Thymus (tissue), 14 donors: ENCODE measurements at places on chromosomes 7 and 10.
A peak's percentile ranks its signal among the peaks of the same experiment; 100 is the strongest.

DNA sequence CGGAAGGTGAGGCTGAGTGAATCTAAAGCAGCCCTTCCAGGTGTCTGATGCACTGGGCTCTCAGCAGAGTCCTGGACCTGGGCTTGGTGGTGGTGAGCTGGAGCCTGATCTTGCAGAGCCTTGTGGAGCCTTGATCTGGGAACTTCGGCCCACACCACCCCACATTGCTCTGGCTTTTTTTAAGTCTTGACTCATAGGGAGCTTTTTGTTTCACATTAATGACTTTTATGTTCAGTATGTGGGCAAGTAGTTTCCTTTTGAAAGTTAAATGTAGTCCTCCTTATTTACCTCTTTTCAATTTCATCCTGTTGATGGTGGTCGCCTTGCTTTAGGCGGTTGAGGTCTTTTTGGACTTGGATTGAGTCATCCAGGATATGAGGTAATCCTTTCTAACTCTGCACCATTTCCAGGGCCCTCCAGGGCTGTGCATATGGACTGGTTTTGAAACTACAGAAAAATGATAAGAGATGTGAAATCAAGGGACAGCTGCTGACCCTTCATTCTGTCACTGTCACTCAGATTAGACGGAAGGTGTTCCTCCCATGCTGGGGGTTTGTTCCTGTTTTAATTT is 2.9 kb upstream of the NRAP start:
- no peaks in the 10 kb centered on the region for H3K36me3 ChIP-seq
- H3K4me3 ChIP-seq, result no peak overlapping the region
- H3K27me3 ChIP-seq, result peaks cover 4% of the 10 kb centered on the region
- DNase-seq, result no peak
- H3K27ac ChIP-seq, result no peak overlapping the region

DNA sequence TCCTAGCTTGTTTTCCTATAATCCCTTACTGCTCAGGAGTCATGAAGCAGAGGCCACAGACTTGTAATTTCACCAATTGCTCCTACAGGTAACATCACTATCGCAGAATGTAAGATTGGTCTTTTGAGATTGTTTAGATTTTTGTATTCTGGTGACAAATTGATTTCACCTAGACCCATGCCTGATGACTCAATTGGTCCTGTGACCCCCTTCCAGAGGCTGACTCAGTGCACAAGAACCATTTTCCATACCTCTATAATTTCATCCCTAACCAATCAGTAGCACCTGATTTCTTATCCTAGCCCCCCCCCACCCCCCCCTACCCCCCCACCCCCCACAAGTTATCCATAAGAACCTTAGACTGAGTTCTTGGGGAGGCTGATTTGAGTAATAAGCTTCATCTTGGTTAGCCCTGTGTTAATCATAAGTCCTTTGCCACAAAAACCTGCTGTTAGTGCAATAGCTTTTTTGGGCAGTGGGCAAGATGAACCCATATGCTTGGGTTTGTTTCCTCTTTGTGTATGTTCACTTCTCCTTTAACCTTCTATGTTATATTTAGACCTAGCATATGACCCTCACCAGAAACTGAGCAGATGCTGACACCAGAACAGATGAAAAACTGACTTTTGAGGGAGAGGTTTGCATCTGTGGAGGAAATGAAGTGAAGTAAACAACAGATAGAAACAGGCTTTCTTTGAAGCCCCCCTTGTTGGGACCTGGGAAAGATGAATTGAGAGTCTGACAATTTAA is 187.1 kb downstream of the KIF20B start:
- no peak overlapping the region for H3K4me3 ChIP-seq
- peak overlapping the region; percentile 88 for H3K27ac ChIP-seq
- no peaks in the 10 kb centered on the region for H3K27me3 ChIP-seq
- H3K4me1 ChIP-seq, result peaks cover 26% of the 10 kb centered on the region
- H3K36me3 ChIP-seq, result no peaks in the 10 kb centered on the region

GRCh38 chr7:56092789-56093531 is at the start of gene PHKG1:
Gene PHKG1 (minus strand): TSS chr7:56092952. CDS start chr7:56088941, 4,011 bp downstream.
- no peaks in the 10 kb centered on the region for H3K36me3 ChIP-seq
- no peak within 1 kb of the TSS for H3K4me3 ChIP-seq
- H3K27ac ChIP-seq, result no peak within 1 kb of the TSS
- H3K27me3 ChIP-seq, result no peaks in the 10 kb centered on the region

DNA sequence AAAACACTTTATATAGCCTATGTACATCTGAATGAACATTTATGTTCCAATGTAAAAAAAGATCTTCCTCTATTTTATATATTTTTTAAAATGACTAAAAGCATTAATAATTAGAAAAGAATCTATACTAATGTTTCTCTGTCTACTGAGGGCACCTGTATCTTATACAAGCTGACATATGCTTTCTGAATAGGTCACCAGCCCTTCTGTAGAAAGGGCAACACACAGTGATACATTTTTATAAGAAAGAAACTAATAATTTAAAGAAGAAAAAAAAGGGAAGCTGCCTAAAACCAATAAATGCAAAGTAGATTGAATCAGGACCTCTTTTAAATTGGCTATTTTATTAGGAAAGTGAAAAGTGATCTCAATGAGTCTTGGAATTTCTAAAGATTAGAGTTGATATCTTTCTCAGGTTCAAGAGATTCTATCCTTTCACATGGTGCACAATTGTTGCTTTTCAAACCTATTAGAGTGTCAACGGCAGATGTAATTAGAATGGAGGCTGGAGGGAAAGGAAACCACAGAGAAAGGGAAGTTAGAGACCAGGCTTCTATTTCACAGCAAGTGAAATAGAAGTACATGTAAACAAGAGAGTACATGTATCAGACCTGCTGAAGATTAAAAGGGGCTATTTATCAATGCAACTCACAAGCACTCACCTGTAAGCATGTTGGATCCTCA is 6.3 kb downstream of the MTPN start:
- no peak overlapping the region for H3K4me3 ChIP-seq
- H3K27me3 ChIP-seq, result no peaks in the 10 kb centered on the region
- H3K4me1 ChIP-seq, result peaks cover 9% of the 10 kb centered on the region
- H3K36me3 ChIP-seq, result no peaks in the 10 kb centered on the region

- H3K27ac ChIP-seq, result no peak overlapping the region
- H3K4me1 ChIP-seq, result no peaks in the 10 kb centered on the region
- no peaks in the 10 kb centered on the region for H3K36me3 ChIP-seq
- no peaks in the 10 kb centered on the region for H3K27me3 ChIP-seq
- H3K4me3 ChIP-seq, result no peak overlapping the region
- DNase-seq, result no peak
These were observed 126.4 kb upstream of the MDFIC start for GRCh38 chr7:114795475-114795874.
